GM13976 (cell line): ENCODE measurements at places on chromosomes 7 and 10.

DNA sequence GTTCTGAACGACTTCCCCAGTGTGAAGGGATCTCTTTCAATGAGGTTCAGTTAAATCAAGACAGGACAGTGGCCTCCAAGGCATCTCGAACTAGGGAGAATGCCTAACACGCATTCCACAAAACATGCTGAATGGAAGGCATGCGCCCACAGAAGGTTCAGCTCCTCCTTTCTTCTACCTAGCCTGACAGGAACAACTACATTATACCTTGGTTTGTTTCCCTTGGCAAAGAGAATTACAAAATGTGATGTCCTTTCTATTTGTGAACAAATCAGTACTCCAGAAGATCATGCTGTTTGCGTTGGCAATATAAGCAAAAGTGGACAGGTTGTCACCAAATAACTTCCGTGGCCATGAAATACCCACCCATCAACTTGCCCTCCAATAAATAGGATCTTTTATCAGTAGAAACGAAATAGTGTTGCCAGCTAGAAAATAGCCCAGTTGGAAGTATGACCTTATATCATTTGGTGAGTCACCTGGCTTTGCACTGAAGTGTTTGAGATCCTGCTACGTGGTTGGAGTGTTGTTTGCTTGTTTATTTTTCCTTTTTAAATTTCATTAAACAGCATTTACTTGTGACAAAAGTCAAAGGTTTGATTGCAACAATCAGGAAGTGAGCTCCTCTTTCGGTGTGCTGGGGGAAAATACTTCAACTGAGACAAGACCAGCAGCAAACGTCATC is 117.0 kb upstream of the FAM204A start:
- no peak for DNase-seq

DNA sequence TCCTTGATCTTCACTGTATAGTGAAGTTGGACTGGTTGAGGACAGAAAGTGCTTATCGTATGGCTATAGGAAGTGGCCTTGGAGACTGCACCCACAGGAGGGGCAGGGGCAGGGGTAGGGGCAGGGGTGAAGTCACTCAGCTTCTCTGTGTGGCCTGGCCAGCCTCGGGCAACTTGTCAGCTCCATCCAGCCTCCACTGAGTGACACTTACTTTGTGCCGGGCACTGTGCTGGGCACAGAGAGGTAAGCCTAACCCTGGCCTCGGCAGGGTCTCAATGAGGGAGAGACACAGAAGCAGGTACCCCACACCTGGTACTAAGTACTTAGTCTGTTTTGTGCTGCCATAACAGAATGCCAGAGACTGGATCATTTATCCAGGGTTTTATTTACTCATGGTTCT is 99.3 kb upstream of the CTBP2 start:
- DNase-seq: no peak

DNA sequence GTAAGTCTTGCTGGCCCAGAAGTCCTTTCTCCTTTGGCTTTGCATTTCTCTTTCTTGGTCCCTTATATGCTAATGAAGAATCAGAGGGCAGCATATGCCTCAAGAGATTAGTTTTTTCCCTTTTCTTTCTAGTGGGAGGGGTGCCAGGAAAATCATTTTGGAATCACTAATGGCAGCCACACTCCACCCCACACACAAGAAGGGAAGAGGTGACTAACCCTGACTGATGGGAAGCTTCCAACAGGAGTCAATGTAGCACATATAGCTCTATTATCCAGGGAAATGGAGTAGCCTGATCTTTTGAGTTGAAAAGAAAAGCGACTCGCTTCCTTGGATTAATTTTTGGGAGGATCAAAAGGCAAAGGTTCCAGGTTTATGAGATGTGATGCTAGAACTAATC is 225.3 kb downstream of the KIF20B start:
- no peak for DNase-seq

GRCh38 chr7:44147026-44147991 is 6.2 kb upstream of the MYL7 start:
- DNase-seq: no peak

- no peak for DNase-seq
These were observed 135.7 kb upstream of the TBX20 start for GRCh38 chr7:35389636-35390035.

DNA sequence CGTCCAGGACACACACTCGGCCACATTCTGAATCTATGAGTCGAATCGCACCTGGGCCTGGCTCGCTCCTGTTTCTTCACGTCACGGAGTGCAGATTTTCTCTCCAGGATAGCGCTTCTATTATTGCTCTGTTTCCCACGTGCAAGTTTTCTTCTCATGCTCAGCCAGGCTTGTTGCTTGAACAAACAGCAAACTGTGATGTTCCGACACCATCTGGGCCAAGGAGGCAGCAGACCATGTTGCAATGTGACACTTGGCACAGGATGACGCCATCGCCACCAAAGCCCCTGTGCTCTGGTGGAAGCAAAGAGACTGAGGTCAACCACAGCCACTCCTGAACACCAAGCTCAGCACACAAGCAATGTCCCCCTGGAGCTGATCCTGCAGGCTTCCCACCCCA is 507.1 kb upstream of the ADARB2 start:
- no peak for DNase-seq

GRCh38 chr10:114309364-114309651 is 70.3 kb downstream of the VWA2 start:
- DNase-seq: no peak

- no peak for DNase-seq
These were observed 9.3 kb downstream of the SCD start for GRCh38 chr10:100356067-100357017.

GRCh38 chr7:91942312-91942711 is 1.6 kb downstream of the AKAP9 start:
- DNase-seq: no peak

- no peak for DNase-seq
These were observed 44.0 kb downstream of the CCDC7 start for GRCh38 chr10:32489901-32490300.

- no peak for DNase-seq
These were observed 338.1 kb downstream of the DNAJB6 start for GRCh38 chr7:157674715-157675426.

DNA sequence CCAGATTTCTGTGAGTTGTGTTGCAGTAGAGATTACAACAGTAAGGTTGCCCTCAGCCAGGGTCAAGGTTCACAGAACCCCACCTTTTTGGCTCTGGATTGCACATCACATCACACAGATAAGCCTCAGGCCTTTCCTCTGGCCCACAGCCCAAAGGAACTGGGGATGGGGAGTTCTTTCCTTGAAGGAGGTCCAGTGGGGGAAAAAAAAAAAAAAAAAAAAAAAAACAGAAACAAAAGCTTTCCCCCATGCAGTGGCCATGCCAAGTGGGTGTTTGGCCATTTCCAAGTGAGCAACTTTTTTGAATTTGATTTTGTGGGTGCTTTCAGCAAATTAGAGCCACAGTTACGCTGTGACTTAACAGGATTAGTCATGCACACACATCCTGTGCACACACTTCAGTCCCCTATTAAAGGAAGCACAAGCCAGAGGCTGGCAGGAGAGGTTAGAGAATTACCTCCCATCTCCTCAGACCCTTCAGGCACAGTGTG is 79.3 kb upstream of the NANOS1 start:
- DNase-seq: no peak

- DNase-seq: no peak
These were observed 93.6 kb downstream of the VOPP1 start for GRCh38 chr7:55478700-55479099.

DNA sequence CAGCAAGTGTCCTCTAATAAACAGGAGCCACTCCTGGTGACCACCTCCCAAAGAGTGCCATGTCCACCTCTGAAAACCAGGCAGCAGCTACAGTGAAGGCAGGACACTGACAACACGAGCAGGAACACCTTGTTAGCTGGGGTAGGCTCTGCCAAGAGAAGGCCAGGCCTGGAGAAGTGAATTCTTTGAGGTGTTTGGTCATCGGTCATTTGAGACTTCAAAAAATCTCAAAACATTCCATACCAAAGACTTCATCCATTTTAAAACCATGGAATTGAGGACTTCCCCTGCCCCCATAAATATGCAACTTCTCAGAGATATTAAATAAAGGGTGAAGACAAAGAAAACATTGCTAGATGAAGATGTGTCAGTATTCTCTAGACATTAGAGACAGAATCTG is 28.4 kb upstream of the OPALIN start:
- DNase-seq: no peak

- no peak for DNase-seq
These were observed 351.2 kb downstream of the PHTF2 start for GRCh38 chr7:78149787-78150186.

- DNase-seq: no peak
These were observed 63.1 kb upstream of the DUSP5 start for GRCh38 chr10:110434489-110435096.

- DNase-seq: no peak
These were observed 167.6 kb downstream of the SNX13 start for GRCh38 chr7:17772581-17773288.

- no peak for DNase-seq
These were observed 6.5 kb downstream of the TRPV6 start for GRCh38 chr7:142879060-142879459.

DNA sequence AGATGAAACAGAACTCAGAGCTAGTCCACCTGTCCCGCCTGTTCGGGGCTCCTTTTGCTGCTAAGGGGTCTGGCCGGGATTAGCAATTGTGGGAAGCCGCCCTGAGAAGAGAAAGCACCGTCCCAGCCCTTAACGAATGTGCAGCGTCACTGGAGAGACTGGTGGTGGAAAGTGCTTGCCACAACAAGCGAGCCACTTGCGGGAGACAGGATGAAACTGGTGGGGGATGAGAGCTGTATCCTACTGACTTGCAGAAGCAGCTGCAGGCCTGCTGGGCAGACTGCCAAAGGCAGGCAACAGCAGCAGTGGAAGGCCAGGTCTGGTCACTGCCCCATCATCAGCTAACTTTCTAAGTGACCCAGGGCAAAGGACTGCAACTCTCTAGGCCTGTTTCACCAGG is 95.4 kb downstream of the FAM53B start:
- DNase-seq: no peak

DNA sequence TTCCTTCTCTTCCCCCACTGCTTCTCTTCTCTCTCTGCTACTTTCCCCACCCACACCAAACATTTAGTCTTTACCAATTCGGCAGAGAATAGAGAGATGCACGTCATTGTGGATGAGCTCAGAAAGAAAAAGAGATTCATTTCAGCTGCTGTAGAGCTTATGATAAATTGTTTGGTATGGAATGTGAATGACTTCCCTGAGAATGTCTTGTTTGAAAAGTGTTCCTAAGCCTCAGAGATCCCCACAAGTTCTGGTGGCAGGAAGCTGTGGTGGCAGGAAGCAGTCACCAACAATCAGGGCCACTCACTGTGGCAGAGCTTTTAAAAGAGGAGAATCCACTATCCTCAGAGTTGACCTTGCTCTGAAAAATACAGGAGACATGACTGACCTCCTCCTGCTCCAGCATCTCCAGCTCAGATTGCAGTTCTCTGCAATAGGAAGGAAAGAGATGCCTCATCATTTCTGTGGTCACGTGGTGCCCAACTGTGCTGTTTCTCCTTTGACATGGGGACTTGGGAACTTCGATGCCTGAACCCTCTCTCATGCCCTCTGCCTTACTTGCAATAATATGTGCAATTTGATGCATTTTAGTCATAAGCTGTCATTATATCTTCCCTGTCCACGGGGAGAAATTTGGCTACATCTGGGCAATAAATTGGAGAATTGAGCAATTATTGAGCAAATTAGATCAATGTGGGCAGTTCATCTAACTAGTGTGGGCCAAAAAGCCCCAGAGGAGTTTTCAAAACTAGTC is 76.5 kb downstream of the BMPER start:
- DNase-seq: no peak

DNA sequence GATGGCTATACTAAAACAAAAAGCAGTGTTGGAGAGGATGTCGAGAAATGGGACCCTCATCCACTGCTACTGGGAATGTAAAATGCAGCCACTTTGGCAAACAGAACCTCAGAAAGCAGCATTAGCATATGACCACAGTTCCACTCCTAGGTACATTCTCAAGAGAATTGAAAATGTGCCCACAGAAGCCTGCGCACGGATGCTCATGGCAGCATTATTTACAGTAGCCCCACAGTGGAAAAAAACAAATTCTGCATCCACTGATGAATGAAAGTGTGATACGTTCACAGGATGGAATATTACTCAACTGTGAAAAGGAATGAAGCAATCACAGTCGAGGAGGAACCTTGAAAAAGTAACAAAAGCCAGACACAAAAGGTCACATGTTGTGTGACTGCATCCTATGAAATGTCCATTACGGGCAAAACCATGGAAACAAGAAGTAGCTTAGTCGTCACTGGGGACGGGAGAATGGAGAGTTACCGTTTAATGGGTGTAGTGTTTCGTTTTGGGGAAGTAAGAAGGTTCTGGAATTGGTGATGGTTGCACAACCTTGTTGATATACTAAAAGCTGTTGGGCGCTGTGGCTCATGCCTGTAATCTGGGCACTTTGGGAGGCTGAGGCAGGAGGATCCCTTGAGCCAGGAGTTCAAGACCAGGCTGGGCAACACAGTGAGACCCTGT is 2.5 kb upstream of the UPK3B start:
- DNase-seq: no peak

GRCh38 chr7:136728945-136729344 is 139.5 kb upstream of the CHRM2 start:
- no peak for DNase-seq

DNA sequence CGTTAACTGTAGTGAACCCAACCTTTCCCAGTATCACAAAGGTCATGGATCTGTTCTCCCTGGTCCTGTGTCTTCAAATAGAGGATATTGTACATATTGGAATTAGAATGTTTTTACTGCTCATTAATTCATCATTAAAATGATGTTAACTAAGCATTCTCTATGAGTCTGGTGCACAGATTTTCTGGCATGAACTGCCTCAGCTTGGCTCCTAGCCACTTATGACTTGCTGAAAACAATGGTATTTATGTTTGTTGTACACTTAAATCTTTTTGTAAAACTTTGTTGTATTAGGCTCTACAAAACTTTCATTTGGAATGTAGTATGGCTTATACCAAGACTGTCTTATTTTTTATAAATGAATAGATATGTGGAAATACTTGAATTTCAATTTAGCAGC is 329.4 kb downstream of the TFEC start:
- no peak for DNase-seq

DNA sequence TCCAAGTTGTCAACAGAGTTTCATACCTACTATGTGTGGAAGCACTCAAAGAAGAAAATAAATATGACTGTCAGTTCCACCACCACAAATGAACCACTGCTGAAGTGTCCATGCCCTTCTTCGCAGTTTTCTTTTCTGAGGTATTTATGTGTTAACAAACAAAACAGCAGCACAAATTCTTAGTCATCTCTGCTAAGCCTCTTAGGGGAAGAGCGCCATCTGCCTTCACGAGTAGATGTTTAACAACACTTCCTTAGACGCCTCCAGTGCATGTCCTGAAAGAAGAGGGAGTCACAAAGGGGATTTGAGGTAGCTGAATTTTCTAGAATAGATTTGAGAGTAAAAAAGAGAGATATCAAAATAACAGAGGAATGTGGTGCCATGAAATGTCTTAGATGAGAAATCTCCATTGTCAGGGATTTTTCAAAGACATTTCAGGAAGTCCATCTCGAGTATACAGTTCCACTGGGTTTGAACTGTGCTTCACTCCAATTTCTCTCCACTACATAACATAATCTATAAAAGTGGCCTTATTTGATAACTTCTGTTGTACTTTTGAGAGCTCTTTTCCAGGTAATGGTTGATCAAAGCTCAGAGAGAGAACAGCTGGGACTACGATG is 775.3 kb upstream of the POM121L12 start:
- no peak for DNase-seq
